Heart right ventricle (tissue), 16 donors: ENCODE measurements at places on chromosomes 6 and 20. TPM values are rescaled to one million over a fixed set of nuclear protein-coding genes. Genes with fewer than 3 reads are reported as not detected.

Gene SIRPD
- total RNA-seq, result 0.23 TPM

Gene GSTA5
- not detected for total RNA-seq

Gene EYA2
- 0.60 TPM for total RNA-seq

GRCh38 chr6:155400654-155400965 is 55.0 kb downstream of the NOX3 start:
- DNase-seq, result no peak

GRCh38 chr20:19392344-19393130 is 180.1 kb downstream of the SLC24A3 start:
- no peak for DNase-seq

GRCh38 chr6:143288923-143289322 is 161.6 kb downstream of the ADAT2 start:
- no peak for DNase-seq

DNA sequence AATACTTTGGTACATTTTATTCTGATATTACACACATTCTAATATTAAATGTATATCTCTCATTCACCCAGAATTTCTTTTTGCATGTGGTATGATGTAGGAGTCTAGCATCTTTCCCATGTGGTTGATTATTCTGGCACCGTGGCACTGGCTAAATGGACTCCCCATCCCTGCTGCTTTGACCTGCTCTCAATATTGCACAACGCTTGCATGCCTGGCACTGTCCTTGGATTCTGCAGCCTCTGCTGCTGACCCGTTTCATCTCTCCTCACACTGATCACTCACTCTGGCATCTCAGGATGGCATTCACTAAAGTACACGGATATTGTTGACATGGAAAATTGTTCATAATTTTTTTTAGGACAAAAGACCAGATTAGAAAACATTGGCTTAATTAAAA is 11.5 kb upstream of the DACT2 start:
- no peak for DNase-seq

GRCh38 chr6:37971711-37972390 is 152.3 kb downstream of the ZFAND3 start:
- DNase-seq, result no peak

DNA sequence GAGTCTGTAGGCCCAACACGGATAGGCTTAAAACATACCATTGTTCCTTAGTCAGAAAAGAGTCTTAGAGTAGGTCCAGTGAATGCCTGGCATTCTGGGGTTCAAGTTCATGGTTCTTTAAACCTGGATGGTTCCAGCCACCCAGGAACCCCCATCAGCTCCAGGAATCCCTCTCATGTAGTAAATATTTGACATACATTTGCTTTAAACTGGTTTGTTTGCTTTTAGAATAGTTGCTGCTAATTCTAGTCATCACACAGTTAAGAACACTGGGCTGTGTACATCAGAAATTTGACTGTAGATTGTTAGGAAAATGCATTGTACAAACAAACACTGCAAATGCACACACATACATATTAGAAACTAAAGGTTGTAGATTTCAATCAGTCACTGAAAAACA is 30.6 kb upstream of the PBOV1 start:
- DNase-seq, result no peak

GRCh38 chr6:113464536-113464935 is 392.6 kb upstream of the MARCKS start:
- DNase-seq, result no peak

- DNase-seq, result no peak
Observed at GRCh38 chr20:60903325-60903971, 348.6 kb upstream of the CDH4 start.
